Nucleus accumbens (tissue), 56 donors: ENCODE measurements at places on chromosomes 13 and 19.
A peak's percentile ranks its signal among the peaks of the same experiment; 100 is the strongest.

DNA sequence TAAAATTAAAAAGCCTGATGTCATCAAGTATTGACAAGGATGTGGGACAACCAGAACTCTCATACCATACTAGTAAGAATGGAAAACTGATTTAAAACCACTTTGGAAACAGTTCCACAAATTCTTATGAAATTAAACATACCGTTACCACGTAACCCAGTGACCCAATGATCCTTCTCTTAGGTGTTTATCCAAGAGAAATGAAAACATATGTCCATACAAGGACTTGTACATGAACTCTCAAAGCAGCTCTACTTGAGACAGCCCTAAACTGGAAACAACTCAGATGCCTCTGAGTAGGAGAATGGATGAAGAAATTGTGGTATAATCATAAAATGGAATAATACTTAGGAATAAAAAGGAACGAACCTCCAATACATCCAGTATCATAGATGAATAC, 27.6 kb downstream of the SLC6A16 start:
- no peak for DNase-seq

- no peak for DNase-seq
These were observed 343.7 kb upstream of the ARGLU1 start for GRCh38 chr13:106911627-106912026.

- no peak for DNase-seq
These were observed 3.8 kb downstream of the ZNF490 start for GRCh38 chr19:12606796-12607195.

DNA sequence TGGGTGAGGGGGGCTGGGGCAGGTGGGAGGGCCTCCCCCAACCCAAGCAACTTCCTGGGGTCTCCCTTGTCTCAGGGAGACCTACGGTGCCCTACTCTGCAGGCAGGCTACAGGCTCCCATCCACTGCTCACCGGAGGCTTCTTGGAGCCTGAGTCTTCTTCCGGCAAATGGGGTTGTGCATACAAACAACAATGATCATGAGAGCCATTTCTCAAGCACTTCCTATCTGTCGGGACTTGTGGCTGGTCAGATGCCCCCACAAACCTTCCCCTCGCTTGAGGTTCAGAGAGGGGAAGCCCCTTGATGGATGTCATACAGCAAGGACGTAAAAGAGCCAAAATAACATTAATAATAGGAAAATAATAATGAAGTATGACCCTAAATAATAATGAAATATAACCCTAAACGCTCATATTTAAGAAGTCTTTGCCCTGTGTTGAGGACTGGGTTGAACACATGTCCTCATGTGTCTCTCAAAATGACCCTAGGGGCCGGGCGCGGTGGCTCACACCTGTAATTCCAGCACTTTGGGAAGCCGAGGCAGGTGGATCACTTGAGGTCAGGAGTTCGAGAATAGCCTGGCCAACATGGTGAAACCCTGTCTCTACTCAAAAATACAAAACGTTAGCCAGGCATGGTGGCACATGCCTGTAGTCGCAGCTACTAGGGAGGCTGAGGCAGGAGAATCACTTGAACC, 727 bp downstream of the CD37 start:
- DNase-seq: no peak

- DNase-seq: peak; percentile 1
These were observed 814 bp downstream of the NBEA start for GRCh38 chr13:34942732-34943435.

DNA sequence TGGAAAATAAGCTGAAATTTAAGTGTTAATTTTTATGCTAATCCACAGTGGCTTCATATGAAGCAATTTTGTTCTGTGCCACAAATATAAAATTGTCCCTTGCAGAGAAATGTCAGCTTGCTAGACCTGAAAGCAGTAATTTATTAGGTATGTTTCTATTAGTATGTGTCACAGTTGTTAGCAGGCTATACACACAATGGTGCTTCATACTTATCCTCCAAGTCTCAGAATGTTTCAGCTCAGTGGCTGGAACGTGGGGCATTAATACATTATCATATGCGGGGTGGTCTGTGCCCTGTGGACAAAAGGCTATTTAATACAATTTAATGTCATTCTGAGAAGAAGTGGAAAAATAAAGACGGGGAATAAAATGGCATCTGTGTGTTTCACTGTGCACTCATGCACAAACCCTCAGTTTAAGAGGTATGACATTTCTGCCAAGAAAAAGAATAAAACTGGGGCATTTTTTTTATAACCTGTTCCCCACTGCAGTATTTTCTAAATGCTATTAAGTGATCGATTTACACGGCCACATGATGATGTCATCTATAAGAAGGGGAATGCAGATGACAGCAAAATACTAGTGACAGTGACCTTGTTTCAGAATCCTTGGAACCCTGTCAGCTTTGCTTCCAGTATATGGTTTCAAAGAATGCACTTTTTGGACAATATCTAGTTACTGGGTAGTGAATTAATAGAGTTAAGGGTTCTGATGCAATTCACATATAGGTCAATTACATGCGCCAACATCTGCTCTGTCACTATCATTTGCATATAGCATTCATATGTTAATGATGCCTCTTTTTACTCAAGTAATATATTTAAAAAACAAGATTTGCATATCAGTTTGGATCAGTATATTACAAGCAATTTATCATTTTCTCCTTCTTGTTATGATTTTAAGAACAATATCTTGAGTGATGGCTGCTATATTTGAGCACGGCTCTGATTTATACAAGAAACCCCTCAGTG, 21.2 kb upstream of the ZNF536 start:
- DNase-seq: no peak

DNA sequence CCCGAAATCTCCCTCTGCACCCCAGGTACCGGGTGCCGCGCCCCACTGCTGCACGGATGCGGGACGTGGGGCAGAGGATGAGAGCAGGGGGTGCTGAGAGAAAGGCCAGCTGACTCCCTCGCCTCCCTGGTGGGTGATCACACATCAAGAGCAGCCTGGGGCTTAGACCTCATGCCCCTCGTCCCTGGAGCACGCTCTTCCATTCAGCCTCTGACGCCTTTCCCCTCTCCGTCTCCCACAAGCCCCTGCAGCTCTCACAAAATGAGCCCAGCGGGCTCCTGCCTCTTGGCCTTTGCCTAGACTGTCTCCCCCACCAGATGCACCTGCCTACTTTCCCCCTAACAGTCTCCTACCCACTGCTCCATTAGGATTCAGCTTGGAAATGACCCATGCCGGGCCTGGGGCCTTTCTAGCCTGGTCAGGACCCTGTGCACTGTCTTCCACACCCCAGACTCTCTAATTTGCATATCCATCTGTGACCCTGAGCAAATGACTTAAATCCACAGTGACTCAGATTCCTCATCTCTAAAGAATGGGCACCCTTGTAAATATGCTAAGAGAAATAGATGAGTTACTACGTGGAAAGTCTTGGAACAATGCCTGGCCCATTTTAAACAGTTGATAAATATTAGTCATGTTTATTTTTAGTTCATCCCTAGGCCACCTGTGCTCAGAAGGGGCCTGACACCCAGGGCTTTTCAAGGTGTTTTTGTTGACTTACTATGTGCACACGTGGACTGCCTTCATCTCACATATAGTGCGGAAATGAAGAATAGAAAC, 582 bp upstream of the PTPRH start:
- no peak for DNase-seq

DNA sequence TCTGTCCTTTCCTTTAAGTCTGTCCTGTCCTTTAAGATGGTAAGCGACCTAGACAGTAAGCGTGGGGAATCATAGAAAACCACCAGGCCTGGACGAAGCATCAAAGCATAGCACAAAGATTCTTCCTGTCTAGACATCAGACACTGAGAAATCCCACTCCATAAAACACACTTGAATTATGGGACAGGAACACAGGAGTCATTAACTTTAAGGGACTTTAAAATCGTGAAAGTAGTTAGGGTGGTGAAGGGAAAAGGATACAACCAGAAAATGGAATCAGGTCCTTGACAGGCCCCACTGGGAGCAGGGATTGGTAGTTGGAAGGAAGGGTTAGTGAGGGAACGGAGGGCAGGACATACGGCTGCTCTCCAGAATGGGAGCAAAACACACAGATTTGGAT, 31.6 kb upstream of the C1QTNF9 start:
- no peak for DNase-seq

GRCh38 chr19:3257071-3257470, 32.6 kb downstream of the CELF5 start:
- DNase-seq: no peak

DNA sequence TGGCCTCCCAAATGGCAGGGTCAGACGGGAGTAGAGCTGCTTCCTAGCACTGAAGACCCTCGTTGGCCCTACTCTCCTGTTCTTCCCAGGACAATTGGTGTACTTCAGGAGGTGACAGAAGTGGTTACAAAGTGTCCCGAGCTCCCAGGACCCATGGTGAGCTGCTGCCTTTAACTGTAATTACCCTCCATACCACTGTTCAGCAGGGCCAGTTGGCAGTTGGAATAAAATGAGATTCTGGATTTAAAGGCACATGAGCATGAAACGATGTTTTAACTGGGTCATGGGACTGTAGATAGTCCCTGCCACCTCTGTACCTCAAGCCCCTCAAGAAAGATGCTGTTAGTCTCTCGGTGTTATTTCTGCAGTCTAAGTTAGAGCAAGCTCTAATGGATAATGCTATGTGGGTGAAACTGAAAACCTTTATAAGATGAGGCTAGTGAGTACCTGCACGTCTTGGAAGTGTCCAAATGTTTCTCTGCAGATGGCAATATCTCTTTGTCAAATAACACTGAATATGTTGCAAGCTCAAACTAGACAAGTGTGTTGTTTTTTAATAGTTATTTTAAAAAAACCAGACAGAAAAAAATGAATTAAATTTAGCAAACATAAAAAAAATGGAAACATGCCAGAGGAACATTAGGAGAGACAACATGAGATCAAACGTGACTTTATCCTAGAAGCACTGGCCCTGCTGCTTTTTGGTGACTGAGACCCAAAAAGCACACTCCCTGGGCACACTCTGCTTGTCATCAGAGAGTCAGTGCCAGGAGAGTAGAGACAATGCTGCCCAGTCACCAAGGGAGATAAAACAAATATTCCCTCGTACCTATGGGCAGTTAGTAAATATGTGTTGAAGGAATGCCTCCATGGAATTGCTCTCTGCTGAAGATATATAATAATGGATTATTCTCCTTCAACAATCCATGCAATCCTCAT, 266.3 kb downstream of the LMO7 start:
- no peak for DNase-seq

DNA sequence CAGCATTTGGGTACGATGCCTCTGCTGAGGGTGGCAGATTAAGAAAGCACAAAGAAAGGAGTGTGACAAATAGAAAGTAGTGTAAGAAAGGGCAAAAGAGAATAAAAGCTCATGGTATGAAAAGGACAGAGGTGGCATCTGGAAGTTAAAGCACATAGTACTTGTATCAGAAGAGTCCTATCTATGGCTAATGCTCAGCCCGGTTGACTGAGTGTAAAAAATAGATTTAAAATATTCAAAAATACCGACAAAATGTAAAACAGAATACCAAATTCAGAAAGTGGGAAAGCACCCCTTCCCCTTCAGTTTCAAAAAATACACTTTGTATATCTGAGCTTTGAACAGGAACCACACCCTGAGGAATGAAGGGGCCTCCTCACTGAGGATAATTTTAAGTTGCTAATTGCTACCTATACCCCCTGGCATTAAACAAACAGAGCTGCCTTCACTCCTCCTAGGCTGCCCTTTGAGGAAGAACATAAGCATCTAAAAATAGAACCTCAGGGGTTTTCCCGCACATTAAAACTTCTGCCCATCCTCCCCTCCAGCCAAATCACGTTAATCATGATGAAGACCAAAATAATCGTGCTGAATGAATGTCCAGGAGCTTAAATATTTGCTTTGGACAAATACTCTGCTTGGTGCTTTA, 43.3 kb downstream of the DLEU7 start:
- no peak for DNase-seq

DNA sequence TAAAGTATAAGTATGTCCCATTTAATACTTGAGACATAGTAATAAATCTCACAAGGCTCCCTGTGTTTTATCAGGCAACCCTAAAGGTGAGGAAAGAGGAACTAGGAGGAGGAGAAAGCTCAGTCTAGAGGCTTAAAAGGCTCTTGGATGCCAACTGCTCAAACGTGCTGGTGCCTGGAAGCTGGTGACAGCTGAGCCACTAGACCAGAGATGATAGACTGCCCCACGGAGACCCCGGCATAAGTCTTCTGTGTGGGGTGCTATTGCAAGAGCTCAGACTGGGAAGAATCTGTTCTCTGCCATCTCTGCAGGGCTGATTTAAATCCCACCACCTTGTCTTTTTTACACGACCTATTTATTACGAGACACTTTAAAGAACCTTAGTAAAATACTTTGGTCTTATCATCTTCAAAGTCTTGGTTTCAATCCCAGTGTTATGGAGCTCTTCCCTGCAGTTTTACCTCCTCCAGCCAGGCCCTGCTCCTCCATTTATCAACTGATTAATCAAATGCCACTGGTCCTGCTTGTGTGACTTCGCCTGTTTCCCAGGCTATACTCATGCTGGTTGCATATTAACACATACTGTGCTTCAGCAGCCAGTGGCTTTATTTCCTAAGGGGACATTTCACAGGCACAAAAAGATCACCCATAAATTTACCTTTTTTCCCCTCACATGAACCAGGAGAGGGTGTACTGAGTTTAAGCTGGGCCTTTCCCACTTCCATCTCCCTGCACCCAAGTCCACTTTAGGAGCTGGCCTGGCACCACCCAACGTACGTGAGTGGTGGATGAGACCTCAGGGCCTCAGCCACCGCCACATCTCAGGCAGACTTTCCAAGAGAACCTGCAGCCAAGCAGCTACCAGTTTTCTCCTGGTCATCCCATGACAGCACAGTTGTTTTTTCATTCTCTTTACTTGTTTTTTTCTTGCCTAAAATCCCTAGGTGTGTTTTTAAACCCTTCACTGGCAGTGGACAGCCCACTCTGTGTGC, 7.8 kb upstream of the ATP12A start:
- DNase-seq: no peak

- DNase-seq: no peak
These were observed 95.2 kb downstream of the LRCH1 start for GRCh38 chr13:46648166-46648607.

- no peak for DNase-seq
These were observed 27.7 kb downstream of the SAE1 start for GRCh38 chr19:47158367-47158791.

DNA sequence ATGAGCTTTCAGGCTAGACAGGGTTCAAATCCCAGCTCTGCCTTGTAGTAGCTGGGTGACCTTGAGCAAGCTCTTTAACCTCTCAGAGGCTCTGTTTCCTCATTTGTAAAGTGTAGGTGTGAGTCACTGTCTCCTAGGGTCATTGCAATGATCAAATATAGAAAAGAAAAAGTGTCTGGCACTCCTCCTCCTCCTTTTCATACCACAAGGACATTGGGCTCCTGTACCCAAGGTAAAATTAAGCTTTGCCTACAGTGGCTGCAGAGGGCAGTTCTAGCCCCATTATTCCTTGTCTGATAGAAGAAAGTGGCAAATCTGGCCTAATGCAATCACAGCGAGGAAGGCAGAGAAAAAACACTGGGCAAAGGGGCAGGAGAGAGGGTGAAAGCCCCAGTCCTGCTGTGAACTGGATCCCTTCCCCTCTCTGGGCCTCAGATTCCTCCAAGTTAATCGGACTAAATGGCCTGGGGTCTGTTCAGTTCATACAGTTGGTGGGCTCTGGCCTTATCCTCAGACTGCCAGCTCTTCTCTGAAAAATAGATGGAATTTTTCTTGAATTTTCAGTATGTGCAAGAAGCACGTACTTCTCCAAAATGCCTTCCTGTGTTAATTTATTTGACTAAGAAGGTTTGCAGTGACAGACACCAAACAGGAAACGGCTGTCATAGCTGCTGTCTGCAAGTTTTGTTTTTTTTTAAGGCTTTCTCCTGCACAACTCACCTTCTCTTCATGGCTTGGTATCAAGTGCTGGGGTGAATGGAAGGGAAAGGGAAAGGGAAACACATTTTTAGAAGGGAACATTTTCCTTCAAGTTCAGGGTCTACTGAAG, 35.3 kb downstream of the RGCC start:
- DNase-seq: no peak

GRCh38 chr19:49492573-49493405, 3.4 kb upstream of the RPS11 start:
- DNase-seq: no peak
